ENCODE measurements at places on chromosomes 3 and 15. TPM values are rescaled to one million over a fixed set of nuclear protein-coding genes. Genes with fewer than 3 reads are reported as not detected.

Gene GOLGA6B
- not detected for polyA plus RNA-seq

Gene PRR20G
- not detected for polyA plus RNA-seq

Gene SCN11A
- 1.6 TPM for polyA plus RNA-seq

Gene PRSS50
- not detected for polyA plus RNA-seq

DNA sequence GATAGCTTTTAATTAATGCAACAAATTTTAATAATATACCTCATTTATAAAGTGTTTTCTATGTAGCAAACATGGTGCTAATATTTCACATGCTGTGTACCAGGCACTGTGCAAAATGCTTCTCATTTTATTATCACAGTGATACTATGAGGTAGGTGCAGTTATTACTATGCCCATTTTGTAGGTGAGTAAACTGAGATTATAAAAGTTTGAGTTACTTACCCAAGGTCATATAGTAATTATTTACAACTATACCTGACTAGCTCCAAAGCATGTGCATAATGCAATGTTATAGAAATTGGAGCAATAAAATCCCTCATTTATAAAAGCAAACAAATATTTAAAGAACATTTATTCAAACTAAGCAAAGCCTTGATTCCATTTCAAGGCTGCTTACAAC lies 54.5 kb upstream of the DCBLD2 start:
- DNase-seq = no peak

- DNase-seq = no peak
Measured at GRCh38 chr3:64441861-64442260, 216.6 kb upstream of the PRICKLE2 start.

GRCh38 chr15:65521350-65521749 lies 3.9 kb upstream of the DPP8 start:
- no peak for DNase-seq

GRCh38 chr3:135731546-135731945 lies 234.0 kb upstream of the PPP2R3A start:
- no peak for DNase-seq

Data from muscle of arm (tissue), 14 donors.